ENCODE measurements at places on chromosomes 2 and 18.
A peak's percentile ranks its signal among the peaks of the same experiment; 100 is the strongest.

DNA sequence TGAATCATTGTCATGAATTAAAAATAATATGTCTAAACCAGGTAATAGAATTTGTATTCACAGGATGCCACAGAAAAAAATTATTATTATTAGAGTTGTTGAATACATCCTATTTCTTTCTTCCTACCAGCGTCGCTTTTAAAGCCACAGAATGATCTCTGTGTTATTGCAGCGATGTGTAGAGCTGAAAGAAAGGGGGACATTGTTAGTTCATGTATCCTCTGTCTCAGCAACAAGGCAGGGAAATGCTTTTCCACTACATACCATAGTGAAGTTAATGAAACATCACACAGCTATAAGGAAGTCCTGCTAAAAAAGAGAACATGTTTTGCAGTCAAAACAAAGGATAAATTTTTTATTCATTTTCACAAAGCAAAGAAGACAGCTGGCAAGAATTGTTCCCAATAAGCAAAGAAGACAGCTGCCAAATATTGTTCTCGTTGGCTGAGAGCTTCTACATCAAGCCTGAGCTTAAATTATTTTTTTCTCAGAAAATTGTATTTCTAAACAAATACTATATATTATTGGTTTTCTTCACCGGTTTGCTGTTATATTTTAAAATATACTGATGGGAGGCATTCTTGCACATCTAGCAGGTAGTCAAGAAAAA is 1234.4 kb downstream of the SUCLG1 start:
- no peak for DNase-seq

DNA sequence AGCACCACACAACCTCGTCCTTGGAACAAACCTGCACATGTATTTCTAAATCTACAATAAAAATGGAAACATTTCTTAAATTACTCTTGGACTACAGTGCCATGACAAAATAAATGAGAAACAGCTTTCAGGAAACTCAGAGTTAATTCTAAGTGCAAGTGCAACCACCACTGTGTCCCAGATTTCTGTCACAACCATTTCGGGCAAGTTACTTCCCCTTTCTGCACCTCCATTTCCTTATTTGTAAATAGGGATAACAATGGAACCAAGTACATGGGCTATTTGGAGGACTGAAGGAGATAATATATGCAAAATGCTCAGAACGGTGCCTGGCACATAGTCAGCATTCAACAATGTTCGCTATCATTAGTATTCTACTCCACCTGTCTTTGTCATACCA is 93.2 kb downstream of the CACNB4 start:
- DNase-seq = no peak

DNA sequence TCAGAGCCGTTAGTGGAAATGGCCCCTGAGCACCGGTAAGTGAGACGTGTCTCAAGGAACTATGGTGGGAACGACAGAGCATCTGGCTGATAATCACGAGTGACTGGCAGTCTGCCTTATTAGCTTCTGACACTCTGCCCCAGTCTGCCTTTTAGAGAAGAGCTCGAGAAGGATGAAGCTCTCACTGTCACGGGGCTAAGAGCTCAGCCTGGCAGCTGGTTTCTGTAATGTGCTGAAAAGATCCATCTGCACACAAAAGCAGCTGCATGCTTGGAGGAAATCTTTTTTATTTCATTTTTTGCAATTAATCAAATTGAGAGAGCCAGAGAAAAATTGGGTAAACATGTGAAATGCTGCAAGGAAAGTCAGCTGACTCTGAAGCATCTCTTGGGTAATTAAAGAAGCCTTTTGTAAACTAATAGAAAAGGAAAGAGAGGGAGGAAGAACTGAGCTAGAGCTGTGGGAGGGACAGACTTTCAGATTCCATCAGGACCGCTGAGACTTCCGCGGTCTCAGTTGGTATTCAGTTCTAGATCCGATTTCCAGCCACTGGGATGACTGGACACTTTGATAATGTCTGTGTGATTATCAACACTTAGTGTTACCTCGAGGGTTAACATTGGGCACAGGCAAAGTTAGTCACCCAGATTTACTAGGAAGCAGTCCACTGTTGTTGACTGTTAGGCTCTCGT is 24.4 kb downstream of the MBP start:
- DNase-seq = peak; percentile 77

GRCh38 chr2:67571785-67572718 is 174.9 kb downstream of the ETAA1 start:
- DNase-seq = peak; percentile 100

GRCh38 chr2:127313406-127313805 is 19.5 kb upstream of the ERCC3 start:
- DNase-seq = no peak

- DNase-seq = no peak
These were observed 8.9 kb downstream of the STAM2 start for GRCh38 chr2:152166633-152167032.

Measured in renal cortical epithelial cell (primary cell).